Mesendoderm (in vitro differentiated cells): ENCODE measurements at places on chromosomes 12 and 14.

DNA sequence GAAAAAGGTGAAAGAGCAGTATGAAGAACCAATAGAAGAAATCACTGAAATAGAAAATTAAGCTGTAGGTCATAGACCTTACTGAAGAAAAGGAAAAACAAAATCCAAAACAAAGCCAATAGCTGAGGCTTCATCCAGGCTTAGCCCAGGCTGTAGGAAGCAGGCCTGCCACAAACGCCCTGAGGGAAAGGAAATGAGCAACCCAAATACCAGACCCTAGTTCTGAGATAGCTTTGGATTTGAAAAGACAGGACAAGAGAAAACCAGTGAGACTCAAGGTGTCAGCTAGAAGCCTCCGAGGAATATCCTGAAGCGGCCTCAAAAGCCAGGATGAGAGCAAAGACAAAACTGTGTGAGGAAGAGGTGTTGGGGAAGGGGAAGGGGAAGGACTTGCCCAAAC is 79.2 kb downstream of the FERMT2 start:
- DNase-seq, result peak; percentile 85
- H3K27me3 ChIP-seq, result no peaks in the 10 kb centered on the region
- H3K27ac ChIP-seq, result peak overlapping the region; percentile 13
- H3K36me3 ChIP-seq, result peaks cover 22% of the 10 kb centered on the region
- H3K4me1 ChIP-seq, result no peaks in the 10 kb centered on the region
- no peak overlapping the region for H3K4me3 ChIP-seq

DNA sequence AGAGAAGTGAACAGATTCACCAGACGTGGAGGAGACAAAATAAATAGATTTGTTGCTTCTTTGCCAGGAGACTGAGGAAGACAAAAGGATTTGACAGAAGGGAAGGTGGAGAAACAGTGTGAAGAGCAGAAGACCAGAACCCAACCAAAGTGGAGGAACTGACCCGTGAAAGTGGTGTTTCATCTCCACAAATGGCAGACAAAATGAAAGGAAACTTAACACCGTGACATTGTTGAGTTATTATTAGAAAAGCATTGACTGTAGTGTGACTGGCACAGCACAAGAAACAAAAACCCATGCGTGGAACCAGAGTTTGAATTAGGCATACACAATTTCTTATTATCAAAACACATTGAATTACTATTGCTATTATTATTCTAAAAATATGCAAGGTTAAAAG is 518.1 kb downstream of the TMEM121 start:
- H3K4me3 ChIP-seq, result no peak overlapping the region
- no peaks in the 10 kb centered on the region for H3K4me1 ChIP-seq
- no peak for DNase-seq
- H3K27ac ChIP-seq, result no peak overlapping the region

- no peaks in the 10 kb centered on the region for H3K27me3 ChIP-seq
- H3K27ac ChIP-seq, result peak overlapping the region; percentile 80
- DNase-seq, result no peak
- peaks cover 6% of the 10 kb centered on the region for H3K36me3 ChIP-seq
Measured at GRCh38 chr12:51238037-51238509, 553 bp upstream of the DAZAP2 start.

DNA sequence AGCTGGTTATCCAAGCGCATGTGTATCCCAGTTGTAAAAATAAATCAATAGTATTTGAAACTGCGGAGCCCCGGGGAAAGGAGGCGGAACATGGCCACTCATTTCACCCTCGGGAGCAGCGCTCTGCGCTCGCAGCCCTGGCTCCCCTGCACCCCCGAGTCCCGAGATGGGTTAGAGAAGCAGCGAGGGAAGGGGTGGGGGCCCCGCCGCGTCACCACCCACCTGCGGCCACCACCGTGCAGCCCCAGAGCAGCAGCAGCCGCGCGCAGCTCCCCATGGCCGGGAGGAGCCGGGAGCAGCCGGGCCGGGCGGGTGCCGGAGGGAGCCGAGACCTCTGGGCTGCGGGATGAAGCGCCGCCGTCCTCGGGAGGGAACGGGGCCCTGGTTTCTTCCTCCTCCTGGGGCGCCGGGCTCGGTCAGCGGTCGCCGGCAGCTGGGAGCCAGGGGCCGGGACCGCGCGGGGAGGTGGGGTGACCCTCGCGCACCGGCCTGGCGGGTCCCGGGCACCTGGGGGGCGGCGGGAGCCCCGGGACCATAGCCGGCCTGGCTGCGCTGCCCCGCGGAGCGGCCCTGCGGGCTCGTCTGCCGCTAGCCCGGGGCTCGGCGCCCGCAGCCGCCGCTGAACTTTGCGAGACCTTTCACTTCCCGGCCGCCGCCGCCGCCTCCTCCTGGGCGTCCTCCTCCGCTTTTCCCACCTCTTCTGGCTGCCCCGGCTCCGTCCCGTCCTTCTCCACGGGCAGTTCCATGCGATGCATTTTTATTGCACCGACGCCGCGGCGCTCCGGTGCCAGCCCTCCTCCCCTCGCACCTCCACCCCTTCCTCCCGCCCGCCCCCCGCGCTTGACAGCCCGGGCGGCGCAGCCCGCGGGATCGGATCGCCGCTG is at the start of gene NTN4:
NTN4 (minus strand) TSS at position 732 of the 884 bp plus-strand sequence; CDS start at position 277, 455 bp downstream.
- H3K36me3 ChIP-seq, result no peaks in the 10 kb centered on the region
- H3K27ac ChIP-seq, result no peak within 1 kb of the TSS
- DNase-seq, result peak; percentile 49

DNA sequence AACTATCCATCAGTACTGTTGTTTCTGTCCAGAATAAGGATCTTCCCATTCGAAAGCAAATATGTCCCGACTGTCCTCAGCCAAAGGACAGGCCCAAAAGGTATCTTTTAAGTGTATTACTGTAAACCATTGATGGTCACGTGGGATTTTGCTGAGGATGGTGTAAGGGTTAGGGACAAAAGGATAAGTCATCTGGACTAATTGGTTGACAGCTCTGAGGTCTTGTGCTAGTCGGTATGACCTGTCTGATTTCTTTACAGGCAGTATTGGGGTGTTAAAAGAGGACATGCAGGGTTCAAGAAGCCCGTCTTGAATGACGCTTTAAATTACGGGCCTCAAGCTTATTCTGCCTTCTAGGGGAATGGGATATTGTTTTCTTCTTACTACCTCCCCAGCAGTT is 24.4 kb downstream of the CLEC2A start:
- no peaks in the 10 kb centered on the region for H3K36me3 ChIP-seq
- H3K4me3 ChIP-seq, result no peak overlapping the region
- no peak overlapping the region for H3K27ac ChIP-seq
- no peaks in the 10 kb centered on the region for H3K4me1 ChIP-seq
- H3K27me3 ChIP-seq, result no peaks in the 10 kb centered on the region

DNA sequence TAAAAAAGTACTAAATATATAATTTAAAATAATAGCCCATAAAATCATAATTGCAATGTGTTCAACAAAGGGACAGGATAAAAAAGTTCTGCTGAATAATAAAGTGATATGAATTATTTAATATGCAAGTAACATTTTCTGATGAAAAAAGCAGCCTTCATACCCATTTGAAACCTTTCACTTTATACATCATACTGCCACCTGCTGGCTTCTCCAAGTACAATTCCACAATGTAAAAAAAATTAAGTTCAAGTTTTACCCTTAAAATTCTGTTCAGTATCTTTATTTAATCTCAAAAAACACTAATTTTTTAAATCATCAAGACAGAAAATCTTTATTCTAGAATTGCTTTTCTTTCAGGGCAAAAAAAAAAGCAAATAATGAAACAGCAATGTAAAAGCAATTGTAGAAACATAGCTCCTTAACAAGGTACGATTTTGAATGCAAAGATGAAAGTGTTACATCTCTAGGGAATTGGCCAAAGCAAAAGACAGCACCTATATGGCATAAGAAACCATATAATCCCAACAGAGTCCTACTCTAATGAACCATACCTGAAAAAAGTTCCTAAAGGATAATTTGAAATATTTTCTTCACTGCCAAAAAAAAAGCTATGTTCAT is 15.0 kb downstream of the MDM1 start:
- H3K27ac ChIP-seq, result no peak overlapping the region
- H3K27me3 ChIP-seq, result no peaks in the 10 kb centered on the region
- no peaks in the 10 kb centered on the region for H3K36me3 ChIP-seq
- peak; percentile 34 for DNase-seq
- H3K4me1 ChIP-seq, result no peaks in the 10 kb centered on the region

DNA sequence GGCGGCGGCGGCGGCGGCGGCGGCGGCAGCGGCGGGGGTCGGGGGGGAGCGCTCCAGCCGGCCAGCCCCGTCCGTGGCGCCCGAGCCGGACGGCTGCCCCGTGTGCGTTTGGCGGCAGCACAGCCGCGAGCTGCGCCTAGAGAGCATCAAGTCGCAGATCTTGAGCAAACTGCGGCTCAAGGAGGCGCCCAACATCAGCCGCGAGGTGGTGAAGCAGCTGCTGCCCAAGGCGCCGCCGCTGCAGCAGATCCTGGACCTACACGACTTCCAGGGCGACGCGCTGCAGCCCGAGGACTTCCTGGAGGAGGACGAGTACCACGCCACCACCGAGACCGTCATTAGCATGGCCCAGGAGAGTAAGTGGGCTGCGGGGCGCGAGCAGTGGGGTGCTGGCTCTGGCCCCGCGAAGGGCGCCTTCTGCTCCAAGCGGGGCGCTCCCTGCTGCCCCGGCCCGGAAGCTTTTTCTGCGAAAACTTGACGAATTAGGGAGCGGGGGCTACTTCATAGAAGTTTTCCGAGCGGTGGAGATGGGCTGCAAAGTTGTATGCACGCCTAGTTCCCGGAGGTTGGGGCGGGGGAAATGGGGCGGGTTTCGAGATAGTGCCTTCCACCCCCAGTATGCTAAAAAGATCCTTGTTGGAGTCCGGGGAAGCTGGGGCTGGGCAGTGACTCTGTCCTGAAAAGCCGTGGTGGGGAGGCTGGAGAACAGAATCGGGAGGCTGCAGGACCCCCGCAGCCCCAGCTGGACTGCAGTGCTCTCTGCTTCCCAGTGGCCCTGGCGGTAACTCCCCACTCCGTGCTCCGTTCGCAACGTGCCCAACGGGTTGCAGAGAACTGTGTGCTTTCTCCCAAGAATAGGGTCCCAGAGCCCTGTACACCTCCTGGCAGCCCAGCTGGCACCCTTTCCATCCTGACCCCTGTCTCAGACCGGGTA is 751 bp downstream of the GDF11 start:
- H3K4me3 ChIP-seq, result peak overlapping the region; percentile 28
- peak; percentile 92 for DNase-seq
- H3K36me3 ChIP-seq, result no peaks in the 10 kb centered on the region
- H3K27ac ChIP-seq, result peak overlapping the region; percentile 74
- H3K27me3 ChIP-seq, result no peaks in the 10 kb centered on the region

DNA sequence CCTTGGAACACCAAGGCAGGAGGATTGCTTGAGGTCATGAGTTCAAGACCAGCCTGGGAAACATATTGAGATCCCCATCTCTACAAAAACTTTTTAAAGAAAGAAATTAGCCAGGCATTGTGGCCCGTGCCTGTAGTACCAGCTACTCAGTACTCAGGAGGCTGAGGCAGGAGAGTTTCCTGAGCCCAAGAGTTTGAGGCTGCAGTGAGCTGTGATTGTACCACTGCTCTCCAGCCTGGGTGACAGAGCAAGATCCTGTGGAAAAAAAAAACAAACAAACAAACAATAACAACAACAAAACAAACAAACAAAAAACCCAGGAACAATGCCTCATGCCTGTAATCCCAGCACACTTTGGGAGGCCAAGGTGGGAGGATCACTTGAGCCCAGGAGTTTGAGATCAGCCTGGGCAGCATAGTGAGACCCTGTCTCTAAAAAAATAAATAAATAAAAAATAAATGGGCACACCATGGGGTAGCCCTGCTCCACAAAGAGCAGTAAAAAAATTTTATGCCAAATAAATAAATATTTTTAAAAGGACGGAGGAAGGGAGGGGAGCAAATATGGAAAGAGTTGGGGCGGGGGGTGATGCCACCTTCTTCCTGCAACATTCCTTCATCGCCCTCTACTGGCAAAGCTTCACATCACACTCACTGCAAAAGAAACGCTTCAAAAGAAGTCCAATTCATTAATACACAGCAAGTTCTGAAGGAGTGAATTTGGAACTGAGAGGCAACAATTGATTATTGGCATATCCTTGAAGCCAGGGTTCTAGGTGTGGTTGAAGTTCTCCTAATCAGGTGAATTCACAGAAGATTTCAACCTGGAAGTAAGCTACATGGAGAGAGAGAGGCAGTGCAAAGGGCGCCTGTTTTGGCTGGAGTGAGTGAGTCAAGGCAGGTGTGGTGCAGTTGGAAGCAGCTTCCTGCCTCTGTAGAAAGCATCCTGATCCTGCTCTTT is 8.8 kb upstream of the GNPTAB start:
- H3K27ac ChIP-seq, result no peak overlapping the region
- H3K4me1 ChIP-seq, result no peaks in the 10 kb centered on the region
- no peak overlapping the region for H3K4me3 ChIP-seq
- H3K36me3 ChIP-seq, result no peaks in the 10 kb centered on the region

GRCh38 chr14:32728976-32729375 is 209.7 kb upstream of the NPAS3 start:
- no peaks in the 10 kb centered on the region for H3K27me3 ChIP-seq
- H3K36me3 ChIP-seq, result no peaks in the 10 kb centered on the region
- no peak overlapping the region for H3K27ac ChIP-seq
- no peak overlapping the region for H3K4me3 ChIP-seq
- peak; percentile 14 for DNase-seq

DNA sequence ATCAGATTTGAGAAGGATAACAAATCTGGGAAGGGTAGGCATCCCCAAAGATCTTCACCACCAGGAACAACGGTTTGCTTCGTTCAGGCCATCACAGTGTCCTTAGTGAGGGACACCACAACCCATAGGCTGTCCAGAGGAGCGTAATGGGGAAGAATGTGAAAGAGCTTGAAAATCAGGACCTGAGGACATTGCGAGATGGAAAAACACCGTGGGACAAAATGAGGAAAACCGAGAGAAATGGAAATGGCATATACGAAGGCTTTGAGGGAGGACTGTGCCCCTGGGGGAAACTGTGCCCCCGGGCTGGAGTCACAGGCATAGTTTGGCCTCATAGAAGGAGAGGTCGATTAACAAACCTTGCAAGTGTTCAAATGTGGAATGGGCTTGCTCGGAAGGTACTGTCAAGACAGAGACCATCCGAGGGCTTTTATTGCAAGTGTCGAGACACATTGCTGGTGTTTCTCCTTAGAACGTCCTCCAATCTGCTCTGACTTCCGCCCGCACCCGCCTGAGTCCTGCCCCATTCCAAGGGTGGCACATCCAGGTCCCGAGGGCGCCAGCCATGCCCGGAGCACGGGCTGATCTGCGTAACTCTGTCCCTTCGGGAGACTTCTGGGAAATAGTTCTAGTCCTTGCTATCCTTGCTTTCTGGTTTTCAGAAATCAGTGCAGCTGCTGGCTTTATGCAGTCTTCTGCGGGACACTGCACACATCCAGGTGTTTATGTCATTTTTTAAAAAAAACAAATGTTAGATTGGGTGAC is 885 bp upstream of the PALS1 start:
- no peaks in the 10 kb centered on the region for H3K36me3 ChIP-seq
- no peak overlapping the region for H3K27ac ChIP-seq
- no peaks in the 10 kb centered on the region for H3K4me1 ChIP-seq
- no peaks in the 10 kb centered on the region for H3K27me3 ChIP-seq
- H3K4me3 ChIP-seq, result peak overlapping the region; percentile 51
- DNase-seq, result peak; percentile 5

GRCh38 chr14:77980475-77981321 is 180.8 kb downstream of the ADCK1 start:
- peak; percentile 57 for DNase-seq
- no peak overlapping the region for H3K27ac ChIP-seq
- peak overlapping the region; percentile 9 for H3K4me3 ChIP-seq

- no peak overlapping the region for H3K4me3 ChIP-seq
- H3K27me3 ChIP-seq, result no peaks in the 10 kb centered on the region
- no peaks in the 10 kb centered on the region for H3K4me1 ChIP-seq
- no peaks in the 10 kb centered on the region for H3K36me3 ChIP-seq
Measured at GRCh38 chr14:45743884-45744283, 490.9 kb upstream of the MIS18BP1 start.

GRCh38 chr14:51018521-51018920 is 74.2 kb upstream of the PYGL start:
- no peaks in the 10 kb centered on the region for H3K4me1 ChIP-seq
- H3K27me3 ChIP-seq, result no peaks in the 10 kb centered on the region
- H3K4me3 ChIP-seq, result no peak overlapping the region
- no peak for DNase-seq
- H3K27ac ChIP-seq, result no peak overlapping the region
